ENCODE measurements at places on chromosomes 1 and 21.

- DNase-seq, result no peak
Observed at GRCh38 chr1:216812966-216813365, 89.7 kb upstream of the ESRRG start.

DNA sequence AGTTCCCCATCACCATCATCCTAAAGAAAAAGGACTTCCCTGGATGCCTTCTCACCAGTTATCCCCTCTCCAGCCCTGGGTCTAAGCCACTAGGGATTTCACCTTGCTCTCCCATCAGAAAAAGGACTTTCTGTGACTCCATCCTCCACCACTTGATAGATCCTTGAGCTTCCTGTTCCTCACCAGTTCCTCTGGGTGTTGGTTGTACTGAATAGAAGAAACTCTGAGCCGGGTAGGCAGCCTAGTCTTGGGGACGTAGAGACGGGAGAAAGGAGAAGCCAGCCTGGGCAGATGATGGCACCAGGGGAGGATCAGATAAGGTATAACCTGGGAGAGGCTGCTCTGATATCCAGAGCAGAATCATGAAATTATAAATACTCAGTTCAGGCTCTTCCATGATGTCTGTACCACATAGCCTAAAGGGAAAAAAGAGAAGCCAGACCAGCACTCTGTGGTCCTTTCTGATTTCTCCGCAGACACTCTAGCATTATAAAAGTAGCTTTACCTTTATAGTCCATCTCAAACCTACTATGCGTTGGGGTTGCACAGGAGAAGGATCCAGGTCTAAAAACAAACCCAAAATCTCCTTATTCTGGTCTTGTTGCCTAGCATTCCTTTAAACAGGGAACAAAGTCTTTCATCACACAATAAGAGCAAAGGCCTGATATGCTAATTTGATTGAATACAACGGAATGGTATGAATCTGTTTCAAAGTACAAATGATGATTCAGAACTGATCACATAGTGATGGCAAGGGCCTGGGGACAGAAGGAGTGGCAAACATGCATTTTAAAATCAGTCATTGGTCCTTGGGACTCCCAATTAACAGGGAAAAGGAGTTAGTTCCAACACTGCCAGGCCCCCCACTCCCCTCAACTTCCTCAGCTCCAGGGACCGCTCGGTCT lies 1.2 kb upstream of the CD34 start:
- DNase-seq, result no peak

DNA sequence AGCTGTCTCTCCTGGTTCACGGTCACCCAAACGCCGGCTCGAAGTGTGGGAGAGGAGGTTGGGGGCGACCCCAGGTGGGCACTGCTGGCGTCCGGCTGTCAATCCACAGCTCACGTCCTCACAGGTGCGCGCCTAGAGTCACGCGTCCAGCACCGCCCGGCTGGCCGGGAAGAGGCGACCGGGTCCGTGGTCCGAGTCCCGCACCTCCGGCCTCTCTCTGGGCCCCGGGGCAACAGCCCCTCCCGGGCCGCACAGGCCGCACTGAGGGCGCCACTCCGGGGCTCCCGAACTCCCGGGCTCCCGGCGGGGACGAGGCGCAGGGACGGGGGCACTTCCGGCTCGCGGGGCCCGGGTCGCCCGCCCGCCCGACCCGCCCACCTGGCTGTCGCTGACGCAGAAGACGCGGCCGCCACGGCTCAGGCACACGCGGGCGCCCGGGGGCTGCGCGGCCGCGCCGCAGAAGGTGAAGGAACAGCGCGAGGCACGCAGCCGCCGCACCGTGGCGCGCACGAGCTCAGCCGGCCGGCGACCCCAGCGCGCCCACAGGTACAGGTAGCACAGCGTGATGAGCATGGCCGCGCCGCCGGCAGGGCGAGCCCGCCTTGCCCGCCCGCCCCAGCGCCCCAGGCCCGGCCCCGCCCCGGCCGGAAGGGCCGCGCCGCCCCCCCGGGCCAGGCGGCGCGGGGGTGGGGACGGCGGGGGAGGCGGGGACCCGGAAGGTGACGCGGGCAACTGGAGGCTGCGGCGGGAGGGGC lies at the start of gene HLCS:
Gene HLCS (minus strand): TSS at position 604 of the 755 bp plus-strand sequence. CDS start 31 bp downstream, at position 573.
- DNase-seq, result peak; percentile 40

DNA sequence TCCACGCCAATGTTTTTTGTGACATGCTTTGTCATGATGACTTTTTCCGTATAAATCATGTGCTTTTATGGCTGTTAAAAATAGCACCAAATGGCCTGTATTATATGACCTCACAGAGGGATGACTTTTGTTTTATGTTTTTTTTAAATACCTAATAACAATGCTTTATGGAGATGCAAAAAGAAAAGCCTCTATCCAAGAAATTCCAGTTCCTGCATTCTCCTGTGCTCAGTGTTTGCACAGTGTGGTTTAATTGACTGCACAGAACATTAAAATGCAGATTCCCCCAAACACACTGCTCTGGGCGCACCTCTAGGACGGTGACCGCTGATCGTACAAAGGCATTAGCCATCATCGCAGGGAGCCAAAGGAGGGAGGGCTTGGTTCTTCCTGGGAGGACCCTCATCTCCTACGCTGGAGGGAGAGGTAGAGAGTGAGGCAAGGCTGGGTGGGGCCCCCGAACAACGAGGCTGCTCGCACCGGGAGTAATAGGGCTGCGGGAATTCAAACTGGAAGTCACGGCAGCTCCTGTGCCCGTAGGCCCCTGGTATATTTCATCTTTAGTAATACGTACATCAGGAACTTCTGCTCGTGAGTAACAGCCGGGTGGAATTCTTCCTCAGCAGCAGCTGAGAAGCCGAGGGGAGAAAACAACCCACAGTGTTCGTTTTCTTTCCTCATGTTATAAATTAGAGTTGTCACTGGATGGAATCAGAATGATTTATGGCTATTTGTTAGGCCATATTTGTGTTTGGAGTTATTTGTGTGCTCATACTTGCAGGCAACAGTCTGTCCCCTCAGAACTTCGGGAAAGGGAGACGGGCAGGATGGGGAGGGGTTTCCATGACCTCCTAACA lies 465.6 kb downstream of the CAMTA1 start:
- no peak for DNase-seq

- no peak for DNase-seq
Observed at GRCh38 chr1:190476321-190476720, 1.3 kb downstream of the BRINP3 start.

- no peak for DNase-seq
Observed at GRCh38 chr1:197768014-197768805, 7.1 kb downstream of the DENND1B start.

DNA sequence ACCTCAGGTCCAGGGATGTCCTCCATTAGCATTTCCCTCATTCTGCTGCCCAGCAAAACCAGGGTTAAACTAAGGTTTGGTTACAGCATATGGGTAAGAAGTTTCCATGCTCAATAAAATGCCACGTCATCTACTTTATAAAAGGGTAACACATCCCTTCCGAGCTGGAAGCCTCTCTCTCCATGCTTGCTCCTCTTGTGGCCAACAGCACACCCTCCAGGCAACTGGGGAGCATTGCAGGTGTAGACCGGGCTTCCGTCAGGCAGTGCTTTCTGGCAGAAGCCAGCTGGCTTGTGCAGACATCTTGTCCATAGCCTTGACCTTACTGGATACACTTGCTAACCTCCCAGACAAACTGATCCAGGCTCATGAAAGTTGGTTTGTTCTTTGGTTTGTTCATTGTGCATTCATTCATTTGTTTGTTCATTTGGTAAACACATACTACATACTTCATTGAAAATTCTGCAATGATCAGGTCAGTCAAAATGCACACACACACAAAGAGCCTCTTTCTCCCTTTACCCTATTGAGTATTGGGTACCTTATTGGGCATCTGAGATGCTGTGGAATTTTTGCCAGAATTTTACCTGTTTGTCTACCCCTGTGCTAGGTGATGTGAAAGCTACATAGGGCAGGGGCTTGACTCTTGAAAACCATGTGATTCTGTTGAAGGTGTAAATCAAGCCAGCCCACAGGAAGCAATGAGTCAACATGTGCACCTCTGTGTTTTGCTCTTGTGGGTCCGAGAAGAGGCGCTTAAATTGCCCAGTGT lies 422.8 kb downstream of the CAMTA1 start:
- DNase-seq, result peak; percentile 65

DNA sequence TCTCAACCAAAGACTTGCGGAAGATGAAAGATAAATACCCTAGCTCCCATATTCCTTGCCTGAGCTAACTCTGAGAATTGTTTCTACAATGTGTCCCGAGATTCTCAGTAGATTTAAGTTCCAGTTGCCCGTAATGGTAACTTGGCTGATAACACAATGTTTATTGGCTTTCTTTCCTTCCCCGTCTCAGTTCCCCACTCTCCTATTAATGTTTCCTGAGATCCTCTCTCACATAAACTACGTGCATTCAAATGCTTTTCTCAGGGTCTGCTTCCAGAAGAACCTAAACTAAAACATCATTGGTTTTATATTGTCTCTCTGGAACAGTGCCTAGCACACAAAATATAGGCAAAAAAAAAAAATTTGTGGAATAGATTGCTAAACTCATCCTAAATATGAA lies 794.2 kb upstream of the ADGRL2 start:
- no peak for DNase-seq

GRCh38 chr1:935751-936231 lies 12.1 kb downstream of the SAMD11 start:
- no peak for DNase-seq

- DNase-seq, result no peak
Observed at GRCh38 chr1:156546267-156546666, 26.1 kb downstream of the IQGAP3 start.

GRCh38 chr1:209062081-209062620 lies 521.4 kb upstream of the CAMK1G start:
- no peak for DNase-seq

DNA sequence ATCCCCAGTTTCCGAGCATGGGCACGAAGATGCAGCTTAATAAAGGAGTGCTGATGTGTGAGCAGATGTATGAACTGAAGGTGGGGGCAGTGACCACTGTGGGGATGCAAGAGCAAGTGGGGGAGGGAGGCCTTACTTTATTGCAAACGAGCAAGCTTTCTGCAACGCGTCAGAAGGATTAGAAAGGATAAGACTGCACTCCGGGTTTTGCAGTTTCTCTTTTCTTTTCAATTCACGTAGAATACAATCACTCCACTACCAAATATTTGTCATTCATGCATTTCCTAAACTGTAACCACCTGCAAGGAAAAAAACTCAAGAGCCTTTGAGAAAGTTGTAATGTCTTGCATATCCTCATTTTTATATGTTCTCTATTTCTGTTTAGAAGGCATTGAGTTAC lies 4.3 kb upstream of the OR2C3 start:
- DNase-seq, result no peak

DNA sequence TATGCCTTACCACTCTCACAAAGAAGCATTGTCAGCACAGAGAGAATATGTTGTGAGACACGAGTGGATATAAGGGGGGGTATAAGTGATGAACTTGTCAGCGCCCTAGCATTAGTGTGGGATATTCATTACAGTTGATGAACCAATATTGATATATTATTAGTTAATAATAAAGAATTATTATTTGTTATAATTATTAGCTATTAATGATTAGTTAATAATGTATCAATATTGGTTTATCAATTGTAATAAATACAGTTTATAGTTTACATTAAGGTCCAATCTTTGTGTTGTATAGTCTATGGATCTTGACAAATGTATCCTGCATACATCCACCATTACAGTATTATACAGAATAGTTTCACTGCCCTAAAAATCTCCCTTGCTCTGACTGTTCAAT lies 120.2 kb upstream of the NCAM2 start:
- no peak for DNase-seq

DNA sequence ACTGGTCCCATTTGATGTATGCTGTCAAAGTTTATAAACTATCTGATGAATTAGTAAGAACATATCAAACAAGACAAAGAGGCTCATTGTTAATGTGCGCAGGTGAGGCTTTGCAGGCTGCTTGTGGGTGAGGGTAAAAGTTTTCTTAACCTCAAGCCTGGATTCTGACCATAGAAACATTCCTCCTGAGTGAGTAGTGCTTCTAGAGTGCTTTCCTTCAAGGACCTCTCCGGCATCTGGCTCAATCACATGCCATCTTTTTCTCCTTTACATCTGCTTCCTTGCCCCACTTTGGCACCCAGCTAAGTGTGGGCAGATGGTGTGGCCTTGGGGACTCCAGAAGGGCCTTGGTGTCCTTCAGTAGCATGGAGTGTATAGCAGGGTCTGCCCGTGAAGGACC lies 104.0 kb downstream of the ROR1 start:
- no peak for DNase-seq

GRCh38 chr1:234604495-234605398 lies 5.2 kb downstream of the IRF2BP2 start:
- no peak for DNase-seq

- DNase-seq, result no peak
Observed at GRCh38 chr21:42381347-42381984, 14.4 kb downstream of the TMPRSS3 start.

- no peak for DNase-seq
Observed at GRCh38 chr1:231420299-231420958, 1.7 kb downstream of the EGLN1 start.

GRCh38 chr1:20194757-20195461 lies 8.6 kb upstream of the PLA2G2C start:
- DNase-seq, result peak; percentile 59

DNA sequence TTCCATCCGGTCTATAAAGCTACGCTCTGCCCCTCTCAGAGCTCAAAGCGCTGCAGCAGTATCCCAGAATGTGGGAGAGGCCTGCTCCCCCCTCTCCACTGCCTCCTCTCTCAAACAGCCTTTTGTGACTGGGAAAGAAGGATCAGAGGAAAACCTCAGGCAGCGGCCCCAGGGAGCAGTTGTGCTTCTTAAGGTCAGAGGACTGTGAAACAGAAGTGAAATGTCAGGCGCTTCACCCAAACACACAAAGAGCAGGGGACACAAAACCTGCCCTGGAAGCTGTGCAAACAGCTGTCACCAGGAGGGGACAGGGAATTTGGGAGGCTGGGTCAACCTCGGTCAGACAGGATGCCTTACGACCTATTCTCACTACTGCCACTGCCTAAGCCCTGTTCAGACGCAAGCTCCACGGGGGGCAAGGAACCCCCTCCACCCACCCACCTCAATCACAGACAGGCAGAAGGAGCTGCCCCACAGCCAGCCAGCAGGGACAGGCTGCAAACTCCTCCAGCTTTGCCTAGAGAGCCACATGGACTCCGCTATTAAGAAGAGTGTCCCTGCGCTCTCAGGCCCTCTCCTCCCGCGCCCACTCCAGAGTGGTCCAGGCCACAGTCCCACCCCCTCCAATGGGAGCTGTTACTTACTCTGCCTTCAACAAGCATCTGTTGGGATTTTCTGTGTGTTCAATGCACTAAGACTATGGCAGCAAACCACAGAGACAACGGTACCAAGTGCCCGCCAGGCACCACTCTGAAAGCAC lies 14.6 kb downstream of the SSBP3 start:
- peak; percentile 46 for DNase-seq
